ENCODE measurements at places on chromosomes 11 and 22.

DNA sequence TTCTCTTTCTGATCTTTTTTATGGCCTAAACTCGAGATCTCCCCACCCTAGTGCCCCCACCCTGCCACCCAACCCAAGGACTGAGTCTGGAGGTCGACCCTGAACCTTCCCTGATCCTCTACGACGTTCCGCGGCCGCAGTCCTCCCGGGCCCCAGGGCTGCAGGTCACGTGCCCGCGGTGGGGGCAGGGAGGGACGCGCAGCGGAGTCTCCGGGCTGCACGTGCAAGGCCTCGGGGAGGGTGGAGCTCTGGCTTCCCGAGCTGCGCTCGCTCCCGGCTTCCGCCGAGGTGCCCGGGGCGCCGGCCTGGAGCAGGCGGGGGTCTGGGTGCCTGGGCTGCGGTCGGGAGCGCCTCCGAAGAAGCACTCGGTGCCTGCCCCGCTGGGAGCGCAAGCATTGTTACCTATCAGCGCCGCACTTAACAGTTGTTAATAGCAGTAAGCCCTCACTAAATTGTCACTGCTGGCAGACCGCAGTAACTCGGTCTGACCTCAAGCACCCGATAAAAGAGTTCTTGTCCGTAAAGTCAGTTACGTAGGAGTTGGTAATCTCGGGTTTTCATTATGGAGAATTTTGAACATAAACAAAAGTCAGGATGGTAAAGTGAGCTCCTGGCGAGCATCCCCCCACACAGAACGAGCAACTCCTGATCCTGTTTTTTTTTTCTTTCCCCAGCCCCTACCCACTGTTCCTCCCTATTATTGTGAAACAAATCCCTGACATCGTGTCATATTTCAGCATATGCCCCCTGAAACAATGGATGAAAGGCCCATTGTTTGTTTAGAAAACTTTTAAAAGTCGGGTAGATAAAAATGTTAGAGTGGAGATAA lies 69.7 kb upstream of the EP300 start:
- peak; percentile 88 for DNase-seq

- no peak for DNase-seq
Observed at GRCh38 chr11:47495011-47495855, 46.3 kb upstream of the RAPSN start.

DNA sequence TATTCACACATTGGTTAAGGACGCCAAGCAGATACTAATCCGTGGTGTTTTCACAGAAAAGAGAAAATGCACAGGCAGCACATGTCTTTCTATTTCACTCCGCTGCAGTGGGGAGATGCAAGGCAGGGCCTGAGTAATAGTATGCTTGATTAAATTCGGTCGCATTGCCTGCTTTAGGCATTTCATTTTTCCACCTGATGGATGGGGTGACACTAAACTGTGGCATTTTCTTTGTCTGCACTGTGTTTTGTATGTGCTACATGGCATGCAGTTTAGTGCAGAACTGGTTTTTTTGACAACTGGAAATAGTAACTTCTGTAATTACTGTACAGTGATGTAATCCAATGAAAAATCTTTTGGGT lies 94.9 kb downstream of the SLC17A6 start:
- DNase-seq, result no peak

DNA sequence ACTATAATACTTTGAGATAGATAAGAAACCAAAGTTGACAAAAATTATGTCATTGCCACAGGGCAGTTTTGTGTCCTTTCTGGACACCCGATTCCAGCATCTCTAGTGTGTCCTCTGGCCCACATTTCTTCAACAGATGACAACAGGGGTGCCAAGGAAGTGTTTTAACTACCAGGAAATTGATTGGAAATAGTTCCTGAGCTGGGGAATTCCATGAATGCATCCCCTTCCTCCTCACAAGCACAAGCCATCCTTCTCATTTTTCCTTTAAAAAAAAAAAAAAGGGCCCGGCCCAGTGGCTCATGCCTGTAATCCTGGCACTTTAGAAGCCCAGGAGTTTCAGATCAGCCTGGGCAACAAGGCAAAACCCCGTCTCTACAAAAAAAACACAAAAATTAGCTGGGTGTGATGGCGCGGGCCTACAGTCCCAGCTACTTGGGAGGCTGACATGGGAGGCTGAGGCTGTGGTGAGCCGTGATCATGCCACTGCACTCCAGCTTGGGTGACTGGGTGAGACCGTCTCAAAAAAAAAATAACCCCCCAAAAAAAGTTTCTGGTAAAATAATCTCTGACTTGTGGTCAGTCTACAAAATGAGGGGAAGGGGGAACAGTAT lies 797 bp upstream of the B3GAT3 start:
- DNase-seq, result no peak

GRCh38 chr22:16866167-16866566 lies 41.0 kb upstream of the XKR3 start:
- no peak for DNase-seq

DNA sequence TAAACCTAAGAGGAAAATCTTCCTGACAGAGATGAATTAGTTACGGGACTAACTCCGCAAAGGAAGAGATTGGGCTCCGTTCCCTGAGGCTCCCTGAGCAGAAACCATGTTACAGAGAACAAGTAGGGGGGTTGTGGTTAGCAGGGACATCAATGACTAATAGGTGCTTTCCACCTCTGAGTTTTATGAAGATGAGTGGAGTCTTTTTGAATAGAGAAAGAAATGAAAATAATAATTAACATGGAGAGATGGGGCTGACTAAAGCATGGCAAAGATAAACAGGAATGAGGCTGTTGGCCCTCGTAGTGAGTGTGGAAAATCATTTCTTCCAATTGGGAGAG lies 47.5 kb upstream of the PICALM start:
- peak; percentile 57 for DNase-seq

GRCh38 chr11:71407356-71407755 lies 40.8 kb downstream of the DHCR7 start:
- DNase-seq, result no peak

GRCh38 chr11:7574491-7575130 lies 60.8 kb downstream of the PPFIBP2 start:
- no peak for DNase-seq

Data from activated naive CD4-positive, alpha-beta T cell treated with anti-CD3 and anti-CD28 coated beads for 36 hours (primary cell).